Non-pigmented ciliary epithelial cell (primary cell): ENCODE measurements at places on chromosomes 16 and 17.

DNA sequence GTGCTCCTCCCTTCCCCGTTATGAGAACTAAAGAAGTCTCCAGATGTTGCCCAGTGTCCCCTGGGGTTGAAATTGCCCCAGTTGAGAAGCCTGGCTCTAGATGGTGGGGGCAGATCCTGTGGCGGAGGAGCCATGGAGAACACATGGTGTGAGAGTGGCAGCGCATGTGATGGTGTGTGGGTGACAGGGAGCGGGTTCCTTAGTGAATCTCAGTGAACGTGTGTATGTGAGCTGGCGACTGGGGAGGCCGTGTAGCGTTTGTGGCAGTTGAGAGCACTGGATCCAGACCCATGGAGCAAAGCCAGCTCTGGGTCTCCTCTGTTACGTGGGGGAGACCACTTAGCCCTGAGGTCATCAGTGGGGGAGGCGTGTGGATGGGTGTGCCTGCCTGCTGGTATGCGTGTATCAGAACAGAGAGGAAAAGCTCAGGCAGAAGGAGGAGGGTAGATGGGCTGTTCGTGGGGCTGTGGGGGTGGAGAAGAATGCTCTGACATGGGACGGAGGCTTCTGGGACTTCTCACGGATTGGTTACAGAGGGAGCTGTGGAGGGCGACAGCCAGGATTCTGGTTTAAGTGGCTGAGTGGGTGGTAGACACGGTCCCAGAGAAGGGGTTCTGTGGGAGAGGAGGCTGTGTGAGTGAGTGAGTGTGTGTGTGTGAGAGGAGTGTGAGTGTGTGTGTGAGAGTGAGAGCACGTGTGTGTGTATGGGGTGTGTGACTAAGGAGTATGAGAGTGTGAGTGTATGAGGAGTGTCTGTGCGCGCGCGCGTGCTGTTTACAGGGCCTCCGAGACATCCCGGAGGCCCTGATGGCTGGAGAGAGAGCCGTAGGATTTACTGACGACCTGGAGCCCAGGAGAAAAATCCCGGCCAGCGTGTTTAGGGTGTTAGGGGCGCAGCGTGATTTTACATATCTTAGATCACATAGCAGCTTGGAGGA, 193.8 kb downstream of the SNX29 start:
- DNase-seq, result no peak

GRCh38 chr17:10072556-10073425, 125.6 kb downstream of the GAS7 start:
- no peak for DNase-seq

GRCh38 chr16:57679767-57680482, 11.8 kb downstream of the ADGRG3 start:
- DNase-seq, result no peak

DNA sequence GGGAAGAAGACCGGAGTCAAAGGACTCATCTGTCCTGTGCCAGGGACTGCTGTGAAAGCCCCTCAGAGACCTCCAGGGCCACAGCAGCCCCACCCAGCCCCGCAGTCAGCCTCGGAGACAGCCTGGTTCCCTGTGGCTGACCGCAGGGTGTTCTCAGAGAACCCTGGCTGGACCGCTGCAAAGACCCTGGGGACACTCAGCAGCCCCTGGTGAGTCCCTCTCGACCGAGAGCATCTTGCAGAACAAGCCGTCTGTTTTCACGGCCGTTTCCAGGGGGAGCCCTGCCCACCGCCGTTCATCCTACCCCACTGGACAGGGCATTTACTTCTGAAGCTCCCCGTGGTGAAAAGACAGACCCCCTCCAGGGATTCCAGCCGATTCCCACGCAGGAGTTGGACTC, 10.3 kb downstream of the UBALD1 start:
- DNase-seq, result no peak

GRCh38 chr17:4785311-4786105, 656 bp downstream of the VMO1 start:
- no peak for DNase-seq

GRCh38 chr17:30559656-30560055, 82.4 kb downstream of the GOSR1 start:
- DNase-seq, result no peak

DNA sequence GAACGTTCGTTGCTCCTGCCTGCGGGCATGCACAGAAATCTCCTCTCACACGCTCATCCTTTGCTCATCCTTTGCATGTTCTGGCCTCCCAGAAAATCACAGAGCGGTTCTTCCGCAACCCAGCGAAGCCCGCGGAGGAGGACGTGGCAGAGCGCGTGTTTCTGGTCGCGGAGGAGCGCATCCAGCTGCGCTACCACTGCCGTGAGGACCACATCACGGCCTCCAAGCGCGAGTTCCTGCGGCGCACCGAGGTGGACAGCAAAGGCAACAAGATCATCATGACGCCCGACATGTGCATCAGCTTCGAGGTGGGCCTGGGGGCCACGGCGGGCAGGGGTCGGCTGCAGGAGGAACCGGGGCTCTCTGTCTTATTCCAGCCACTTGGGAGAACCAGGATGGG, 9.6 kb upstream of the KATNB1 start:
- DNase-seq, result no peak

DNA sequence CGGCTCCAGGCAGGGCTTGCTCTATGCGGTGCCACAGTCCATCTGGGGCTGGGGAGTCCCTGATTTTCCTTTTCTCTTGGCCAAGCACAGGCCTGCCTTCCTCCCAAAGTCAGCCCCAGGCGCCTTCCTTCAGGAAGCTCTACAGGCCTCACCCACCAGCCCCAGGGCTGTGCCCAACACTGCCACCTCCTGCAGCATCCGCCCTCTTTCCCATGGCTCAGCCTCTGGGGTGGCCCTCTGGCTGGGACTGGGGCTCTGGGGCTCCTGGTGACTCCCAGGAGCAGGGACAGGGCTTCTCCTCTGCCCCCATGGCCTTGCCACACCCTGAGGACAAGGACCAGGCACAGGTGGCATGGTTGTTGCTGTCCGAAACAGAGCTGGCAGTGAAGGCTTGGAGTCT, 817 bp downstream of the ITGB4 start:
- no peak for DNase-seq

- no peak for DNase-seq
Measured at GRCh38 chr17:54968988-54969332, 395 bp downstream of the STXBP4 start.

- no peak for DNase-seq
Measured at GRCh38 chr17:2871205-2871604, 75.0 kb downstream of the RAP1GAP2 start.

DNA sequence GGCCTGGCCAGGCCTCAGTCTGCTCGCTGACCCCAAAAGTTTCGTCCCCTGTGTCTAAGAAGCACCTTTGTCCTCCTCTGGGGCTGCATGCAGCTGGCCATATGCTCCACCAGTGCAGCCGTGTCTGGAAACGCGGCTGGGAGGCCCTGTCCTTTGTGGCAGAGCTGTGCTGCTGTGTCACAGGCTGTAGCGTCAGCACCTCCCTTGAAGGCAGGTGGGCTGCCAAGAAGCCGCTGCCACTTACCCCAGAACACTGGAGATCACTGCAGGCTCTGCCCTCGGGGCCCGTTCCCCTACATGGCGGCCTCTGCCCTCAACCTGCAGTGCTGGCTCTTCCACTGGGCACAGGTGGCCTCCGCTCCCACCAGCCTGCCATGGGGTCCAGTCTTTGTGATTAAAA, 15.7 kb upstream of the MC1R start:
- DNase-seq, result no peak

DNA sequence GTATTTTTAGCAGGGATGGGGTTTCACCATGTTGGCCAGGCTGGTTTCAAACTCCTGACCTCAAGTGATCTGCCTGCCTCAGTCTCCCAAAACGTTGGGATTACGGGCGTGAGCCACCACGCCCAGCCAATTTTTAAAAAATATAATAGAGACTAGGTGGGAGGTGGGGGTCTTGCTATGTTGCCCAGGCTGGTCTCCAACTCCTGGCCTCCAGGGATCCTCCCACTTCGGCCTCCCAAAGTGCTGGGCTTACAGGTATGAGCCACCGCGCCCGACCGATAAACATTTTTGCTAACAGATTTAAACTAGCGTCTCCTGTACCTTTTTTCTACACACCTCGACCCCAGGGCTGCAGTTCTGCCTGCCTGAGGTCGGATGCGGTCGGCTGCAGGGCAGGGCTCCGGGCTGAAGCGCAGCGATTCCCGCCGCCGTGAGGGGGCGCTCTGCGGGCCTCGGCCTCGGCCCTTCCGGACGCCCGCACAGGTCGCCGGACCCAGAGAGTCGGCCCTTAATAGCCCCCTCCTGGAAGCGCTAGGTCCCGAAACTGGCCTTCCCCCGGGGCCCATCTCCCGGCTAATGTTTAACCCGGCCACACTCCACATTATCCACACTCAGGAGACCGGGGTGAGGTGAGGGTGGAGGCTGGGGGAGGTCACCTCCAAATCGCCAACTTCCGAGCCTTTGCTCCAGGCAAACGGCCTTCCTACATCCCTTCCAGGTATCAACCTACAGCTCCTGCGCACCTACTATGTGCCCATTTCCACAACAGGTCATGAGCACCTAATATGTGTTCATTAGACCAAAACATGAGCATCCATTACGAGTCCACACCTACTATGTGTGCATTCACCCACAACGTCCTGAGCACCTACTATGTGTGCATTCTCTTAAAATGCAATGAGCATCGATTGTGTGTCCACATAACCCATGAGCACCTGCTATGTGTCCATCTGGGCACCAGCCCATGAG, 2.0 kb upstream of the GLIS2 start:
- DNase-seq, result no peak

- DNase-seq, result peak; percentile 18
Measured at GRCh38 chr17:21452377-21453143, 76.4 kb downstream of the KCNJ12 start.

DNA sequence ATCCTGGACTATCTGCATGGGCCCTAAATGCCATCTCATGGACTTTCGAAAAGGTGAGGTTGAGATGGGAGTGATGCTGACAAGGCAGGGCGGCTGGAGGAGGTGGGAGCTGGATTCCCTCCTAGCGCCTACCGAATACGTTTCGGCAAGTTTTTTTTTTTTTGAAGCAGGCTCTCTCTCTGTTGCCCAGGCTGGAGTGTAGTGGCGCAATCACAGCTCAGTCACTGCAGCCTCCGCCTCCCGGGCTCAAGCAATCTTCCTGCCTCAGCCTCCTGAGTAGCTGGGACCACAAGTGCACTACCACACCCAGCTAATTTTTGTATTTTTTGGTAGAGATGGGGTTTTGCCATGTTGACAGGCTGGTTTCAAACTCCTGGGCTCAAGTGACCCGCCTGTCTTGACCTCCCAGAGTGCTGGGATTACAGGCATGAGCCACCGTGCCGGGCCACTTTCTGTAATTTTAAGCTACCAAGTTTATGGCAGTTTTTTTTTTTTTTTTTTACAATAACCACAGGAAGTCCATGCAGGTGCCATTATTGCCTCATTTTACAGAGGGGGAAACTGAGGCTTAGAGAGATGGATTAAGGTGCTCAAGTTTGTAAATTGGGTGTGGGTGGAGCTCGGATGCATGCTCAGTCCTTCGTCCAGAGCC, 246.4 kb downstream of the PRKCA start:
- DNase-seq, result no peak

DNA sequence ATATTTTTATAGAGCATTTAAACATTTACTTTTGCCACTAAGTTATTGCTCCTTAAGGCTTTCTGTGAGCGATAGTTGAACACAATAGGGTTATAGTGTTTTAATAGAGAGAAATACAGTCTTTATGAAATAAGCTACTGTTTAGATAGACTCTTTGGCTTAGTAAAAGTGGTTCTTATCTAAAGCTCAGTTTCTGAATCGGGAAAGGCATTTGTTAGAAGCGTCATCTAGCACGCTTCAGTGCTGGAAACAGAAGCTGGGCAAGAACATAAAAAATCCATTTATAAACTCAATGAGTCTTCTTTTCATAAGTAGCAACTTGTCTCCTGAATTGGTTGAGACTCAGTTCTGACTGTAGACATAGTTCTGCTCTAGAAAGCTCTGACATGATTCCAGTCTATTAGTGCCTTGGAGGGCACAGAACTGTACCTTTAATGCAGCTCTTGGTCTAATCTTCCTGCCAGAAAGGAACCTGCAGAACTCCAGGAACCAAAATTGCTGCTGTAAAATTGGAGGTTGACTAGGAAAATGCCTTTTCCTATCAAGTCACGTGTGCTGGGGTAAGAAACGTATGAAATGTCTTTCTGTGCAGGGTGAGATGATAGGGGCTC, 55.4 kb upstream of the DNAJA2 start:
- DNase-seq, result no peak

GRCh38 chr16:14002416-14002990, 68.6 kb upstream of the MRTFB start:
- DNase-seq, result no peak

GRCh38 chr17:6494239-6494941, 50.1 kb downstream of the PIMREG start:
- no peak for DNase-seq

GRCh38 chr17:82114447-82114846, 16.4 kb upstream of the FASN start:
- DNase-seq, result no peak

GRCh38 chr17:7010523-7010922, 1.9 kb upstream of the RNASEK start:
- no peak for DNase-seq

- no peak for DNase-seq
Measured at GRCh38 chr16:3356118-3356517, 429 bp downstream of the OR2C1 start.

GRCh38 chr17:82390015-82390859, 18.7 kb downstream of the UTS2R start:
- DNase-seq, result no peak

- DNase-seq, result no peak
Measured at GRCh38 chr16:23407436-23408127, 45.4 kb downstream of the COG7 start.

DNA sequence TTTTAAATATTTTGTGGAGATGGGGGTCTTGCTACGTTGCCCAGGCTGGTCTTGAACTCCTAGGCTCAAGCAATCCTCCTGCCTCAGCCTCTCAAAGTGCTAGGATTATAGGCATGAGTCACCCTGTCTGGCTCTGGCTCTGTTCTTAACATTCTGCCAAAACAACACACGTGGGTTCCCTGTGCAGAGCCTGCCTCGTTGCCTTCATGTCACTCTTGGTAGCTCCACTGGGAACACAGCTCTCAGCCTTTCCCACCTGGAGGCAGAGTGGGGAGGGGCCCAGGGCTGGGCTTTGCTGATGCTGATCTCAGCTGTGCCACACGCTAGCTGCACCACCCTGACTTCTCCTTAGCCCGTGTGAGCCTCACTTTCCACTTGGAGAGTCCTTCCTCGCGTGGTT, 19.3 kb downstream of the CRISPLD2 start:
- no peak for DNase-seq

DNA sequence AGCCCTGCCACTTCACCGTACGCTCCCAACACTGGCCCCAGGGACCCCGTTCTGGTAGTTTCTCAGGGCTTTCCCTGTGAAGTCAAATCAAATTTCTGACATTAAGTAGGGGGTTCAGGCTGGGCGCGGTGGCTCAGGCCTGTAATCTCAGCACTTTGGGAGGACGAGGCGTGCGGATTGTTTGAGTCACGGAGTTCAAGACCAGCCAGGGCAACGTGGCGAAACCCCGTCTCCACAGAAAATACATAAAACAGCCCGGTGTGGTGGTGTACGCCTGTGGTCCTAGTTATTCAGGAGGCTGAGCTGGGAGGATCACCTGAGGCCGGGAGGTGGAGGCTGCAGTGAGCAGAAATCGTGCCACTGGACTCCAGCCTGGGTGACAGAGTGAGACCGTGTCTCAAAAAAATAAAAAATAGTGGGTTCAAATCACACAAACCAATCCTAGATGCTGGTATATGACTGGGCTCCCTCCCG, 632 bp downstream of the CYBC1 start:
- DNase-seq, result no peak
